ENCODE measurements at places on chromosomes 3 and 15.
A peak's percentile ranks its signal among the peaks of the same experiment; 100 is the strongest.

DNA sequence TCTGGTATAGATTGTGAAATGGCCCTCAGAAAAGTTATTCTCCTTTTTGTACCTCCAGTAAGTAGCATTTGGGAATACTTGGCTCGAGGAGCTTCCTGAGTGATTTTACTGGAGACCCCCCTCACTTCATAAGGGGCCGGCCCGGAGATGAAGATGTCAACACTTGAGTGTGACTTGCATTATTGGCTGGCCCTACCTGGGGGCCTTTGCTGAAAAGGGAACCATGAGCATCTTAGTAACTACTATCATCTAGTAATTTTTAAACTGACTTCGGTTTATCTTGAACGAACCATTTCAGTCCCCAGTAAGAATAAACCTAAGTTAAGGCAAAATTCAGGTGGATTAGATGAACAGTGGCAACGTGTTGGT lies 1.3 kb downstream of the FAIM start:
- no peak for DNase-seq

DNA sequence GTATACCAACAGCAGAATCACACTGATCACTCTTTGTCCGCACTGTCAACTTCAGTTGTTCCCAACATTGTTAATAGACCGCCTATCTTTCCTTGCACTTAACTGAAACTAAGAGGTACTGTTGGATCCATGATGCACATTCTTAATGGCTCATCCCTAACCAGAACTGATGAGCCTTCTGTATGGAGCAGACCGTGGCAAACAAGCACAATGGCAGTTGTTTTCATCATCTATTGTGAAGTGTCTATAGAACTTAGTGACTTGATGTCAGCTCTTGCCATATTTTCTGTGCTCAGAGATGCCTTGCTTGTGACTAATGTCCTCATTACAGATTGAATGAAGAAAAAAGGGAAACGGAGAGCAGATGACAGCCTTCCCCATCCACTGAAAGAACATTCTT lies 347.4 kb downstream of the NLGN1 start:
- no peak for DNase-seq

DNA sequence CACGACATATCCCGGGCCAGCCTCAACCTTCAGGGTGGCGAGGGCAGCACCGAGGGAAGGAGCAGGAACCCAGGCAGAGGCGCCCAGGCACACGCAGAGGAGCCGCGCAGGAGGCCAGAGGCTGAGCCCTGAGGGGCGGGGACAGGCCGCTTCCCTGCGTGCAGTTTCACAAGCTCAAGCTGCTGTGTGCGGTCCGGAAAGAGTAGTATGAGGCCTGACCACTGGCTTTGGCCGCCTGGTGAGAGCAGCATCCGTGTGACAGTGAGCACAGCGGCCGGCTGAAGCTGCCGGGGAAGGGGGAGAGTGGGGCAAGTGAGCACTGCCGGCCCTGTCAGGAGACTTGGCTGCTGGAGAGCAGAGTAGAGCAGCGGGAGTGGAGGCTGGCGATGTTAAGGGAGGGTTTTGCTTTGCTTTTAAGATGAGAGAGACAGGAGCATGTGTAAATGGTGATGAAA lies 8.7 kb downstream of the ZDHHC19 start:
- DNase-seq, result peak; percentile 72

DNA sequence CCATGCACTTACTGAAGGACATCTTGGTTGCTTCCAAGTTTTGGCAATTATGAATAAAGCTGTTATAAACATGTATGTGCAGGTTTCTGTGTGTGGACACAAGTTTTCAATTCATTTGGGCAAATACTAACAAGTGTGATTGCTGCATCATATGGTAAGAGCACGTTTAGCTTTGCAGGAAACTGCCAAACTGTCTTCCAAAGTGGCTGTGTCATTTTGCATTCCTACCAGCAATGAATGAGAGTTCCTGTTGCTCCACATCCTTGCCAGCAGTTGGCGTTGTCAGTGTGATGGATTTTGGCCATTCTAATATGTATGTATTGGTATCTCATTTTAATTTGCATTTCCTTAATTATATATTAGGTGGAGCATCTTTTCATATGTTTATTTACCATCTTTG lies 280.1 kb downstream of the SV2B start:
- no peak for DNase-seq

- DNase-seq, result no peak
Observed at GRCh38 chr3:78112291-78113010, 1072.6 kb downstream of the ROBO2 start.

- DNase-seq, result no peak
Observed at GRCh38 chr3:176755552-176755951, 441.7 kb downstream of the TBL1XR1 start.

DNA sequence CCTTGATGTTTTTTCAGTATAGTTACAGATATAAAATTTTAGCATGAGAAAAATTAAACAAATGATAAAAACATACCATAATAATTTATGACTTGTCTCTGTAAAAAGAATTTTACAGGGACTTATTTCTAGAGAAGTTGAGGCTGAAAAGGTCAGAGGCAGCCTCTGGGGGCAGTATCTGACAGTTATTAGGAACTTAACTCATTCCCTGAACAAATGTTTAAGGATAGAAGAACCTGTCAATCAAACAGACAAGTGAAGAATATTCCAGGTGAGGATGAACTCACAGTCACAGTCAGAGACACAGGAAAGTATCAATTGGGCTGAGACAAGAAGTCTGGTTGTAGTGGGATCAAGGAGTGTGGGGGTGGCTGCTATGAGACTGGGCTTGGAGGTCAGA lies 7.3 kb downstream of the MYLK start:
- no peak for DNase-seq

GRCh38 chr3:179463319-179463718 lies 12.0 kb upstream of the GNB4 start:
- peak; percentile 55 for DNase-seq

DNA sequence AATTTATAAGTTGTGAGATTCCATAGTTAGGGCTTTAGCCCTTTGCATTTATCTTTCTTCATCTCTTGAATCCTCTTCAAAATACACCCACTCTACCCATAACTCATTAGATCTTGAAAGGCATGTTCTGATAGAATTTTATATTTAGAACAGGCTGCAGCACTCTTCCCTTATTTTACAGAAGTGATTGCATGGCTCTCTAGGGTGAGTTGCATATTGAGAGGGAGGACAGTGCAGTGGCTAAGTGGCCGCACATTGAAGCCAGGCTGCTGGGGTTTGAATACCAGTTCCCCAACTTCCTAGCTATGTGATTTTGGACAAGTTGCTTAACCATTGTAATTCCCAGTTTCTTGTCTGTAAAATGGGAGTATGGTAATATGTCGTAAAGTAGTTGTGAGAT lies 2.5 kb downstream of the CD86 start:
- no peak for DNase-seq

- no peak for DNase-seq
Observed at GRCh38 chr3:159732172-159733111, 256.2 kb upstream of the IL12A start.

DNA sequence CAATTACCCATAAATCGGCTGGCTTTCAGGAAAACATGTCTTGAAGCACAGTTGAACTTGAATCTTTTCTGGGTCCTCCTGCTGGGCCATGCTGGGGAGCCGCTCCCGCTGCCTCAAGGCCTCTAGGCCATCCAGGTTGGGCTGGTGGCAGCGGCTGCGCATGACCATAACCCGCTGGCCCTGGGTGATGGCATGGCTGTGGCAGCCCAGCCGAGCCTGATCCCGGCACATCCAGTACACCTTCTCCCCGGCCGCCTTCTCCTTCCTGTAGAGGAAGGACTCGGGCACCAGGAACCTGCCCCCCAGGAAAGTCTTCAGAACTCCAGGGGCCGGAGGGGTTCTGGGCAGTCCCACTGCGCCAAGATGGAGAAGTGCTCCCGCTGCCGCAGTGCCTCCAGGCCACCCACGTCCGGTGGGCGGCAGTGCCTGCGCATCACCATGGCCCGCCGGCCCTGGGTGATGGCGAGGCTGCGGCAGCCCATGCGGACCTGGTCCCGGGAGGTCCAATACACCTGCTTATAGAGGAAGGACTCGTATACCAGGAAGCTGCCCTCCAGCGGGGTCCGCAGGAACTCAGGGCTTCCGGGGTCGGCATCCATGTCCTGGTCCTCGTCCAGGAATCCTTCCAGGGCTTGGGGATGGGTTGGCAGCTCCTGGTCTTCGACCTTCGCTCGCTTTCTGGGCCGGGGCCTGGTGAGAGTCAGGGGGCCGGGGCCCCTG lies 84.3 kb upstream of the FXR1 start:
- DNase-seq, result no peak

- DNase-seq, result no peak
Observed at GRCh38 chr3:32237670-32238452, 619 bp upstream of the CMTM8 start.

All from HL-60 (cell line).